NT2/D1 (cell line): ENCODE measurements at places on chromosomes 11 and 22.
A peak's percentile ranks its signal among the peaks of the same experiment; 100 is the strongest.

DNA sequence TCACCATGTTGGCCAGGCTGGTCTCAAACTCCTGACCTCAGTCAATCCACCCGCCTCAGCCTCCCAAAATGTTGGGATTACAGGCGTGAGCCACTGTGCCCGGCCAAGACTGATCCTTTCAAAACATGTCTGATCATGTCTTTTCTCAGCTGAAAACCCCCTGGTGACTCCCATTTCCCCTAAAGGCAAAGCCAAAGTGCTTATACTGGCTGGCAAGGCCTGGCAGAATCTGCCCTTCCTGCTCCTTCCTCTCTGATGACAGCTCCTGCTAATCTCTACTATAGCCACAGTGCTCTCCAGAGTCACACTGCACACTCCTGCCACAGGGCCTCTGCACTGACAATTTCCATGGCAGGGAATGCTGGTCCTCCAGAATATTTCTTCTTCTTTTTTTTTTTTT, 2.6 kb upstream of the MCHR1 start:
- no peak for DNase-seq

GRCh38 chr11:126502982-126503381, 147.5 kb downstream of the ST3GAL4 start:
- DNase-seq = no peak

GRCh38 chr11:62974848-62975522, 9.8 kb downstream of the SLC22A6 start:
- DNase-seq = no peak

- DNase-seq = no peak
These were observed 32.5 kb upstream of the POLD3 start for GRCh38 chr11:74559934-74560309.

DNA sequence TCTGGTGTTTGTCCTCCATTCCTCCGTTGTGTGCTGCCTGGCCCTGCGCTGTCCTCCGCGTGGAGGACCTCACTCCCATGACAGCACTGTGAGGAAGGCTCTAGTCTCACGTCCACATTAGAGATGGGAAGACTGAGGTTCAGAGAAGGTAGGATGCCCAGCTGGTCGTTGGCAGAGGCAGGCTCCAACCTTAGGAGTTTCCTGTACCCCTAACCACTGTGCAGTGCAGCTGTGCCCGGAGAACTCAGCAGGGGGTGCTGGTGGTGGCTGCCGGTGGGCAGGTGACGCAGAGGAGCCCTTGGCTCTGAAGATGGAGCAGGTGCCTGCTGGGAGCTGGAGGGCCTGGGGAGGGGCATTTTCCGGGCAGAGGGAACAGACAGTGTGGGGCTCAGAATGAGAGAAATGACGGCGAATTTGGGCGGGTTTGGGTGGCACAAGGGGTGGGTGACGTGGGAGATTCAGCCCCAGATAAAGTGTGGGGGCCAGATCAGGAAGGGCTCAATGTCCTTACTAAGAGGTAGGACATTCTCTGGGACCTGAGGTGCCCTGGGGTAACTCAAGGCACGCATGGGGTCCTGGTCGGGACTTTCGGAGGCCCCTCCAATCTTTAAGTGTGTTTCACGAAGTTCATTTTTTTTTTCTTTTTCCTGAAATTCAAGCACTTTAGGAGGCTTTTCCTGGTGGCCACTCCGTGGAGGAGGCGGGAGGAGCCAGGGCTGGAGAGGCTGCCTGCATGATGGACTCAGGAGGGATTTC, 535.0 kb downstream of the TBC1D22A start:
- DNase-seq = no peak

GRCh38 chr11:12454782-12455181, 77.4 kb downstream of the PARVA start:
- no peak for DNase-seq

- DNase-seq = no peak
These were observed 19.5 kb downstream of the CRELD2 start for GRCh38 chr22:49937758-49938564.

GRCh38 chr11:118607401-118608359, at the start of gene PHLDB1:
Gene PHLDB1, plus strand, starts transcription at chr11:118607615. Its CDS starts 6,222 bp downstream, at chr11:118613837.
- DNase-seq = no peak

DNA sequence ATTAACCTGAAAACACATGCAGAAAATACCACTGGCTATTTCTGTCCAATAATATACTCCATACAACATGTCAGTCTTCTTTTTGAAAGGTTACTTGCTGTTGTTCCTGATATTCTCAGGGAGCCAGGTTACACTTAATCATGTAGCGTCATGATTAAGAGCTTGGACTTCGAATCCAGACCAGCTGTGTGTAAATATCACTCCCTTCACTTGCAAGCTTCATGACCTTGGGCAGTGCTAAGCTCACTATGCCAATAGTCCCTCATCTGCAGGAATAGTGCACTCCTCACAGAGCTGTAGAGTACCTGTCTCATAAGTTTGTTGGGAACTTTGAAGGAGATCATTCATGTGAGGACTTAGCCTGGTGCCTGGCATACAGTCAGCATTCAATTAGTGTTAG, 1.9 kb downstream of the HTR3B start:
- no peak for DNase-seq

DNA sequence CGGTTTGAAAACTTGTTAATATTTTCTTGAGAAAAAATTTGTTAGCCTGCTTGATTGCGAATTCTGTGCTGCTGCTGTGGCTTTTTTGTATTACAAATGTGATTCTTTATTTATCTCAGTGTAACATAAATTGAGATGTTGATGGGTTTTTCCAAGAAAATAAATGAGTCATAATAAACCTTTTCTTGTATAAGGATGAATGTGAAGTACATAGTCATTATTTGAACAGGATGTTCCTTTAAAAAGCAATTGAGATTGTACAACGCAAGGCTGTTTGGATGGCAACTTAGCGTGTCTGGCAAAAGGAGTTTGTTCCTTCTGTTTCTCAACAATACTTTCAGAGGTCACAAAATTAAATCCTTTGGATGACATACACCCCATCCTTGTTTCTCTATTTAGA, 24.6 kb upstream of the CARD18 start:
- no peak for DNase-seq

DNA sequence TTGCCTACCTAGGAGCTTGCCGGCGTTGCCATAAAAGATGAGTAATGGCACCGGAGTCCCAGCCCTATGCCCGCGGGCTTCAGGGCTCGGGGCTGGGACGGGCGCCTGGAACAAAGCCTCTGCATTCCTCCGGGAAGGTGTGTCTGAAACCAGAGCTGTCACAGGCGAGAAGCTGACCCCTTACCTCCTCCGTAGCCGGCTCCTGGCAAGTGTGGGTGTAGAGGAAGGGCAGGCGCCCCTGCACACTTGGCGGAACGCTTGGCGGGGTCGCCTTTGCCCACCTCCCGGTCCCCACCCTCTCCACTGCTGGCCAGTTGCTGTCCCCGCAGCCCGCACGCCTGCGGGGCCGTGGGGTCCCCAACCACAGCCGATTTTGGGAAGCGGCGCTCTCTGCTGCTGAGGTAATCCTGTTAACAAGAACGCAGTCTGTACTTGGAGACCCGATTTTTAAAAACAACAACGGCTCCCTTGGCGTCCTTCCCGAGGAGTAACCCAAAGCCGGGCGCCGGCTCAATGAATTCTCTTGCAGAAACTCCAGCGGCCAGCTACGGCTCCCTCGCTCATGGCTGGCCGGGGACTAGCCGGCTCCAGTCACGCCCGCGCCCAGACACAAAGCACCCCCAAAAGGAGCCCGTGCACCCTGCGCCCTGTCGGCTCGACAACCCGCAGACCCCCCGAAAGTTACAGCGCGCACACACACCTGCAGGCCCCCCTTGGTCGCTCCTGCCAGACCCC, 89.2 kb downstream of the PLEKHA7 start:
- peak; percentile 22 for DNase-seq

GRCh38 chr11:117838901-117839300, 14.4 kb upstream of the FXYD2 start:
- no peak for DNase-seq

DNA sequence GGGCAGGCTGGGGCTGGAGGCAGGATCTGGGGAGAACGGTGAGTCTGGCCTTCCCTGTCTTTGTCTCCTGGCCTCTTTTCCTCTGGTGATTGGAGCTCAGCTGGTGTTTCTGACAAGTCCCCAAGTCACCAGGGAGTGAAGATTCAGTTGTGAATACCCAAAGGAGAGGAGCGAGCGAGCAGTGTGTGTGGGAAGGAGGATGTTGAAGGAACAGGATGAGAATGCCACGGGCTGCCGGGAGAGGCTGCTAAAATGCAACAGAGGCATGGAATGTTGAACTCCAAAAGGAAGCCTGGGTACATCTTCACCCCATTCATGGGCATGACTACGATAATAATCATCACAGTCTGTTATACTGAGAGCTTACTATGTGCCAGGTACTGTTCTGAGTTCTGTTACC, 163.3 kb downstream of the CEP164 start:
- DNase-seq = no peak

DNA sequence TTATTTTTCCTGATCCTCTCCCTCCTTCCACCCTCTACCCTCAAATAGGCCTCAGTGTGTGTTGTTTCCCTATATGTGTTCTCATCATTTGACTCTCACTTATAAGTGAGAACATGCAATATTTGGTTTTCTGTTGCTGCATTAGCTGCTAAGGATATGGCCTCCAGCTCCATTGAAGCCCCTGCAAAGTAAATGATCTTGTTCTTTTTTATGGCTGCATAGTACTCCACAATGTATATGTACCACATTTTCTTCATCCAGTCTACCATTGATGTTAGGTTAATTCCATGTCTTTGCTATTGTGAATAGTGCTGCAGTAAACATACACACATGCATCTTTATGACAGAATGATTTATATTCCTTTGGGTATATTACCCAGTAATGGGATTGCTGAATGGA, 13.3 kb upstream of the RASSF10 start:
- no peak for DNase-seq
